ENCODE measurements at places on chromosomes 7 and 10.

DNA sequence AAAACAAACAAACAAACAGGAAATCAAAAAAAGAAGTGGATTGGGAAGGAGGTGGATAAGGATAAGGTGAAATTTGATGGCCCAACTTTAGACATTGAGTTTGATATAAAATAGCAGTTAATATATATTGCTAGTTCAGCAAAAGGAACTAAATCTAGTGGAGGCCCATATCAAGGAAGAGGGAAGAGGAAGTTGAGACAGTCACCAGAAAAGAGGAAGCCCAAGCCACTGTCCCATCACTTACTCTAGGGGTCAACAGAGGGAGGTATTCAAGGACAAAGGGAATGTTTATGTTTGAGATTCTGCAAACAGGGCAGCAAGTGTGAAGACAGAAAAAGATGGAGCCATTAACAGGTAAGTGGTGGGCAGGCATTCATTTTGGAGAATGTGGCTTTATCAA is 3.7 kb downstream of the LAMTOR4 start:
- peak; percentile 79 for DNase-seq

DNA sequence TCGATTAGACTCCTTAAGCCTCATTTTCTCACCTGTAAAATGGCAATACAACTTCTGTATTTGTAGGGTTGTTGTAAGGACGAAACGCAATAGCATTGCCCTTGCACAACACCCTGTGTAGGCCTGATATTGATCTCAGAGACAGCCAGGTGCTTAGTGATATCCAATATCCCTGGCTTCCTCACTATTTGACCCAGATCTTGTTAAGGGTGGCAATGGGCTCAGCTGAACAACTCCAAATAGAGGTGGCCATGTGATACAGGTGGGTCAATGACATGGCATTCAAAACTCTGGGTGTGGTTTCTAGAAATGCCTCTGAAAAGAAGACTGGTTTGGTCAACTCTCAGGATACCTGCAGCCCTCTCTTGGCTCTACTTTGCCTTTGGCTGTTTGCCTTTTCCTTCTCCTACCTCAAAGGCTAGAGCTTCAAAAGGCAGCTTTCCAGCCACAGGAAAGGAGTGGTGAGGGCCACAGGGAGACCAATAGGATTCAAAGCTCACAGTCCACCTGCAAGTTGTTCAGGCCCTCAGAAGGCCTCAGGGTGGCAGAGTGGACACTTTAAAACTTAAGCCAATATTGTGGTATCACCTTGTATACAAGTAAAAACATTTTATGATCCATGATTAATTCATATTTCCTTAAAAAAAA is 14.9 kb upstream of the GATAD1 start:
- no peak for DNase-seq

GRCh38 chr7:988963-989529 is 6.1 kb downstream of the CYP2W1 start:
- no peak for DNase-seq

GRCh38 chr7:134985894-134986362 is 380 bp upstream of the AGBL3 start:
- no peak for DNase-seq

- DNase-seq: peak; percentile 66
These were observed 57.3 kb downstream of the ST7 start for GRCh38 chr7:117010375-117011133.

- DNase-seq: no peak
These were observed 52.3 kb downstream of the HECTD2 start for GRCh38 chr10:91462423-91462822.

GRCh38 chr7:159098811-159099655 is 45.6 kb downstream of the VIPR2 start:
- no peak for DNase-seq

DNA sequence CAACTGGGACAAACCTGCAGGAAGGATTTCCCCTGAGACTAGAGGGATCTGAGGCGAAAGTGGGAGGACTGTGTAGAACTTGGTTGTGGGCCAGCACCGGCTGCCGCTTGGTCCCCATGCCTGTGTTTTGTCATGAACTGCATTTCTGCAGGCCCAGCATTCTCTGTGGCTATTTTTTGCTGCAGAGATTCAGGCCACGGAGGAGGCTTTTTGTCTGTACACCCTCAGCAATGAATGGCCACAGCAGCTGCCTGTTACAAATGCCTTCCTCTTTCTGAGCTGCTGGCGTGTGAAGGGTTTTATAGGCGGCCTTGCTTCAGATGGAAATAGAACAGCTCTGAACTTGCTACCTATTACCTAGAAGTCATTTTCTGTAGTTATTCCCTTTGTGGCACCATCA is 164.4 kb downstream of the SH2D4B start:
- no peak for DNase-seq

DNA sequence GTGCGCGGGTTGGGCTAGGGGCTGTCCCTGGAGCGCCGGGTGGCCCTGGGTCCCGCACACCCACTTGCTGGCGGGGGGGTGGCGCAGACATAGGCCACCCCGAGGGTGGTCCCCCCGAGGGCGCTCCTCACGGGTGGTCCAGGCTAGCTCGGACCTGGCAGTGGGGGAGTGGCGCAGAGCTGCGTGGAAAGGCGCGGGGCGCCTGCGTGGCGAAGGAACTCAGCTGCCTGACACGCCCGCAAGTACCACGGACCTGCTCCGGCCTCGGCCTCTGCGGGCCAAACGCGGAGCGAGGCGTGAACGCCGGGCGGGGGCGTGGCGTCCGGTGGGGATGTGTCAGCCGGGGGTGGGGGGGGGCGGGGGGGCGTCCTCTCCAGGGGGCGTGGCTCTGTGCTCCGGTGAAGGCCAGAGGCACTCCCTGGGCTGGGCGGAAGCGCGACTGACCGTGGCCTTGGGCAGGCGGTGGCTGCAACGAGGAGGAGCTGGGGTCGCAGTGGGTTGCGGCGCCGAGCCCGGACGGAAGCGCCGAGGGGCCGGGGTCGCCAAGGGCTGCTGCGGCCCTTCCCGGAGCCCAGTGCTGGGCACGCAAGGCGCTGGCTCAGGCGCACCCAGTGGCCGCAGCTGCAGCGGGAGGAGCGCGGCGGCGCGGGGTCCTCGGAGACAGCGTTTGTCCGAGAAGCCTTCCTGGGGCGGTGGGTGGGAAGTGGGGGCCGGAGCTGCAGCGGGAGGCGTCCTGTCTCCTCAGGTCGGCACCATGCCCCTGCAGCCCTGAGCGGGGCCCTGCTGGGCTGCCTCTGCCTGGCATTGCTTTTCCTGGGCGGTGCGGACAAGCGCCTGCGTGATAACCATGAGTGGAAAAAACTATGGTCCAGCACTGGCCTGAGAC is 58.9 kb upstream of the NUPR2 start:
- DNase-seq: no peak

DNA sequence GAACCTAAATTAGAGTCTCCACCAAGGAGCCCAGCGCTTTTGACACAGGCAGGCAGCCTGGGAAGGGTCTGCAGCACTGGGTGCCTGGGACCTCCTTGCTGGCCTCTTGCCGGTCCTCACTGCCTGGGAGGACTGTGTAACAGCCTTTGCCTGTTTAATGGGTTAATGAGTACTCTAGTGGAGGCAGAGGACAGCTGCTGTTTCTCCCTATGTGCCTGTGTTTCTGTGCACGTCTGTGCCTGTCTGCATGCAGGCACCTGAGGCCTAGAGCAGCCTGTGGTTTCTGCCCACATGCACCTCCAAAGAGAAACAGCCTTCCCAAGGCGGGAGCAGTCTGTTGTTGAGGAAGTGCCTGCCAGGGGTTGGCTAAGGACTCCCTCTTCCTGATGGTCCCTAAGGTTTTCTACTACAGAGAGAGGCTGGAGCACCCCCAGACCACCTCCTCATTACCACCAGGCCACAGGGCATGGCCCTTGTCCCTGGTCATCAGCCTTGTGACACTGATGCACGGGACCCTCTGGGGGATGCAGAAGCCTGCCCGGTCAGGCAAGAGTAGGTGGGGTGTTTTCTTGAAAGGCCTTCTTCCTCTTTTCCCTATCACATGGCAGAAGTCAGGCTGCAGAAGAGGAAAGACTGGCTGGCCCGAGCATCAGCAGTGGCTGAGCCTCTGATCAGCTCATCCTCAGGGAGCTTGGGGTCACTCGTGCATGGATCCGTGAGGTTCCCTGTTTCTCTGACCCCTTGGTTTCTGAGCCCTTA is 14.2 kb downstream of the SLC29A3 start:
- peak; percentile 91 for DNase-seq

DNA sequence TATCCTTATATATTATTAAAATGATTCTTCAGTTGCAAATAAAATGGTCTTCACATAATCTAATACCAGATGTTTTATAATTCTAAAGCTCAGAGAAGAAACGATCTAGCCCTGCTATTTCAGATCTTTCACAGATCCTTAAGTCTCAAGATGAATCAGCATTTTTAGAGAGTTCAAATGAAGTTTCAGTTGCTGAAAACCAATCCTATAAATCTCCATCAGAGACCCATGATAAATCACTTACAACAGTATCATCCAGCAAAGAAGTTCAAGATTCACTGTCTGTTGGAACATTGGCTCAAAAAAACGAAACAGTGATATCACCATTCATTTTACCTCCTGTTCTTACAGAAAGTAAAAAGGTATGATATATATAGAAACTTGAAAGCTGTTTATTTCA is 137.0 kb downstream of the CCDC7 start:
- no peak for DNase-seq

DNA sequence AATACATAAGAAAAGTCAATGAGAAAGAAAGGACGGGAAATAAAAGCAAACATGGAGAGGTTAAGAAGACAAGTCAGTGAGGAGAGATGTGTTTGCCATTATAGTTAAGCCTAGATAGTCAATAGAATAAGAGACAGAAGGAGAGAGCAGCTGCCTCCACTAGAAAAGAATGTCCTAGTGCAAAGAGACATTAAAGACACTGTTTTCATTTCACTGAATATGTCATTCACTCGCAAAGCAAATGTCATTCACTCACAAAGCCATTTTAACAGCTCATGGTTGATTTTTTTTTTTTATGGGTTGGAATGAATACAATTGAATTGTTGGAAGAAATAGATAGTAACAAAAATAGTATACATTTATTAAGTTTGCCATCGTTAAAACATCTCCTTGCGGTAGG is 1007.6 kb downstream of the DNAJB9 start:
- no peak for DNase-seq

DNA sequence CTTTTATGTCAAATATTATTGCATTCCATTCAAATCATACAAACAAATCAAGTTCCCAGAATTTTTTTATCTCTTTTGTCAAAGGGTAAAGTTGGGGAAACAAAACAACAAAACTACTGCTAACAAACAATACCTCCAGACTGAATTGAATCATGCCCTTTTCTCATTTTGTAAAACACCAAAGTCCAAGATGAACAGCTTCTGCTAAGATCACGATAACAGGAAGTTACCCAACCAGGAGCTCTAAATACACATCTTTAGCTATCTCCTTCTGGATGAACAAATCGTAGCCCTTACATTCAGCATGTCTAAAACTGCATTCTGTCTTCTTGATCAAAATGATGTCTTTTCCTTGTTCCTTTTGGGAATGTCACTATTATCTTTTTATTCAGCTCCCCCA is 97.4 kb downstream of the CTTNBP2 start:
- DNase-seq: peak; percentile 43

GRCh38 chr7:81161451-81162075 is 242.7 kb upstream of the SEMA3C start:
- DNase-seq: no peak

GRCh38 chr7:157483971-157484410 is 147.2 kb downstream of the DNAJB6 start:
- DNase-seq: no peak

GRCh38 chr10:100741378-100742075 is 3.9 kb upstream of the PAX2 start:
- DNase-seq: no peak

- DNase-seq: no peak
These were observed 17.7 kb upstream of the CXCL12 start for GRCh38 chr10:44402465-44403195.

GRCh38 chr10:28179006-28179742 is 123.7 kb downstream of the MPP7 start:
- peak; percentile 75 for DNase-seq

GRCh38 chr10:5665373-5666007 is 905 bp downstream of the ASB13 start:
- DNase-seq: peak; percentile 35

GRCh38 chr7:76260171-76260703 is 42.2 kb upstream of the HSPB1 start:
- peak; percentile 58 for DNase-seq

- no peak for DNase-seq
These were observed 108.7 kb downstream of the PCLO start for GRCh38 chr7:83053965-83054364.

- no peak for DNase-seq
These were observed 188.6 kb downstream of the RPS24 start for GRCh38 chr10:78222096-78222790.

DNA sequence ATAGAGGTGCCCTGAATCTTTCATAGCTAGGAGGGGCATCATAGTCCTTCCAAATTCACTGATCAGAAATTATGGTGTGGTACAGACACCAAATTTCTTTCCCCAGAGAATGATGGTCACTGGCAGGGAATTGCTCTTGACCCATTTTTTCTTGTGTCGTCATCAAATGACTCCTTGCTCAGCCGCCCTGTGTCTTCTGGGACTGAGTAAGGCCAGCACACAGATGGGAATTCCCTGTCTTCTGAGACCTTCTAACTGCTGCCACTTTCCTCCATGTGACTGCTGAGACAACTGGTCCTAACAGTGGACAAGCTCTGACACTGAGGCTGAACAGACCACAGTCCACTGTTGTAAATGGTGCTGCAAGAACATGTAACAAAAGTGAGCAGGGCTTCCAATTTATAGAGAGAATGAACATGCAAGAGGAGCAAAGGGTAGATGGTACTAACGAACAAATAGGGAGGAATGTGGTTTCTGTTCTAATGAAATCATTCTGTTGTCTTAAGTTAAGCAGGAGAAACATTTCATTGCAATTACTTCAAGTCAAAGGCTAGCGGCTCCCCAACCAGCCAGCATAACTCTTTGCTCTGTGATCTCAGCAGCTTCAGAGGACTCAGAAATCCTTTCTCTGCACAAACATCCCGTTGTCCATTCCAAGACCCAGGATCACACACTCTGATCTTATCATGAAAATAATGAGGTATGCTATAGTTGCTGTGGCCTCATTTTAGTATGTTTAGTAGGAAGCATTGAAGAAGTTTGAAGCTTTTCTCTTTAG is 235.9 kb upstream of the PRSS1 start:
- peak; percentile 38 for DNase-seq

DNA sequence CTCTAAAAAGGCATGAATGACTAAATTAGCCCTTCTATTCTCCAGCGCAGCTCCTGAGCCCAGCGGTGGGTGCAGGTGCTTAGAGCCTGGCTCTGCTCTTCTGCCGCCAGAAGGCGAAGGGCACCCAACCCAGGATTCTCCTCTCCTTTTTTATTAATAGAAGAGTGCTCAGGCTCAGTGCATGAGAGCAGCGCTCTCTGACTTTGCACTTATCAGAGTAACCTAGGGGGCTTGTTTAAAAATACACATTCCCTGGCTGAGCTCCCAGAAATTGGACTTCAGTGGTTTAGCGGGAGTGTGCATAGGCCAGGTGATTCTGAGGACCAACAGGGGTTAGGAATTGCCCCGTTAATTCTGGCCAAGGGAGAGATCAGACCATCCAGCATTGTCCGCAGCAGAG is 1.7 kb upstream of the PFKP start:
- no peak for DNase-seq

DNA sequence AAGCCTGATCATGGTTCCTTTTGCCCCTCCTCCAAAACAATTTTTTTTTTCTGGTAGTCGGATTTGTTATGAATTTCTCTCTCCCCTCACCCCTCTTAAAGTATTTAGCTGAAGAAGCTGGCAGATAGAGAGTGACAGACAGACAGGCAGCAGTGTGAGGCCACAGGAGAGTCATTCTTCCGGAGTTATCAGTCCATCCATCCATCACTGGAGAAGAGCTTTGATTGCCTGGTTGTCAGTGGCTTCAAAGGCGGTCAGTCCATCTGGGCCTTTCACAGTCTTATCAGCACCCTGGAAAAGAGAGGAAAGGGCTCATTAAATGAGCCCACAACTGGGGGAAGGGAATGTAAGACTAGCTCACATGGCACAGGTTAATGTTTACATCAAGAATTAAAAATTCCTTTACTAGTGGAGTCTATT is 47.4 kb downstream of the MTPN start:
- DNase-seq: no peak

Measured in suppressor macrophage treated with lipopolysaccharide for 1 hour (primary cell).